ENCODE measurements at places on chromosomes 3 and 15. TPM values are rescaled to one million over a fixed set of nuclear protein-coding genes. Genes with fewer than 3 reads are reported as not detected.

Gene POMGNT2
- total RNA-seq, result 13.7 TPM

Gene SEC22C
- total RNA-seq, result 36.7 TPM

Gene RTP3
- total RNA-seq, result not detected

Gene PLOD2
- total RNA-seq, result 151 TPM

Gene CTXN2
- not detected for total RNA-seq

Gene ITIH1
- total RNA-seq, result not detected

Gene DCLK3
- total RNA-seq, result not detected

Gene GPR27
- 2.0 TPM for total RNA-seq

Gene KNG1
- total RNA-seq, result not detected

Gene PLA2G4D
- not detected for total RNA-seq

Gene EPHA3
- 5.0 TPM for total RNA-seq

Gene GOLGA6L25
- not detected for total RNA-seq

Gene DNAJB11
- total RNA-seq, result 84.3 TPM

Gene MITF
- total RNA-seq, result 6.2 TPM

Gene WDR93
- not detected for total RNA-seq

Gene IL1RAP
- total RNA-seq, result 27.3 TPM

Gene APOD
- total RNA-seq, result not detected

Gene UQCC5
- total RNA-seq, result 26.0 TPM

Gene SMAD6
- 2.7 TPM for total RNA-seq

Gene CMTM6
- 52.2 TPM for total RNA-seq

Gene PRR23A
- total RNA-seq, result not detected

Gene SLC30A4
- 6.8 TPM for total RNA-seq

Gene NECTIN3
- 56.3 TPM for total RNA-seq

Gene STRA6
- 13.7 TPM for total RNA-seq

Gene QTRT2
- total RNA-seq, result 17.2 TPM

Gene LINGO1
- total RNA-seq, result 4.5 TPM

Gene TRH
- not detected for total RNA-seq

Gene CCDC80
- total RNA-seq, result 272 TPM

Gene SAMD7
- not detected for total RNA-seq

Gene ZBTB47
- total RNA-seq, result 9.3 TPM

Gene CCDC39
- not detected for total RNA-seq

Gene COL6A6
- total RNA-seq, result 0.09 TPM

Gene RASL12
- 0.36 TPM for total RNA-seq

Gene STT3B
- 156 TPM for total RNA-seq

Gene C3orf85
- not detected for total RNA-seq

Gene ADAMTSL3
- total RNA-seq, result 3.0 TPM

Gene GOLGA8T
- 0.32 TPM for total RNA-seq

Gene AGBL1
- not detected for total RNA-seq

Gene CCDC54
- total RNA-seq, result not detected

Gene CCNB2
- 7.9 TPM for total RNA-seq

Gene SMCO1
- not detected for total RNA-seq
